ENCODE measurements at places on chromosomes 4 and X.

- no peak for DNase-seq
These were observed 84.7 kb downstream of the PTPN13 start for GRCh38 chr4:86678796-86679195.

- DNase-seq, result no peak
These were observed 301.8 kb upstream of the CTSO start for GRCh38 chr4:156255230-156256007.

- no peak for DNase-seq
These were observed 22.8 kb upstream of the HMX1 start for GRCh38 chr4:8894424-8894816.

GRCh38 chr4:25252230-25253070 is 18.6 kb downstream of the PI4K2B start:
- DNase-seq, result no peak

GRCh38 chr4:40729555-40729954 is 20.2 kb upstream of the NSUN7 start:
- no peak for DNase-seq

DNA sequence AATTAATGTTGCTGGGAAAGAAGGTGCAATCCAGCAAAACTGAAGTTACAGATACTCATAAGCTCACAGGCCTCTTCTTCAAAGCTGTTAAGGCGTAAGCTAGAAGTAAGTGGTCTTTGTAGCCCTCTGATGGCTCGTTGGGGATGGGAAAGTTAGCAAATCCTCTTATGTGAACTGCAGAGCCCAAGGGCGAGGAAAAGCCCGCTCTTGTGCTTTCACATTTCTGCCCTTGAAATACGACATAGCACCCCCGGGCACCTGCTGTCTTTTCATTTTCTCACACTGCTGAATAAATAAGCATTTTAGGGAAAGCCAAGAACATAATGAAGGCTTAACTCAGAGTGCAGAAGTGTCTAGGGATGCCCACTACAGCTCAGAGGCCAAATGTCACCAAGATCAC is 73.1 kb upstream of the SORBS2 start:
- DNase-seq, result no peak

GRCh38 chr4:172826861-172827260 is 341.8 kb upstream of the GALNT7 start:
- no peak for DNase-seq

DNA sequence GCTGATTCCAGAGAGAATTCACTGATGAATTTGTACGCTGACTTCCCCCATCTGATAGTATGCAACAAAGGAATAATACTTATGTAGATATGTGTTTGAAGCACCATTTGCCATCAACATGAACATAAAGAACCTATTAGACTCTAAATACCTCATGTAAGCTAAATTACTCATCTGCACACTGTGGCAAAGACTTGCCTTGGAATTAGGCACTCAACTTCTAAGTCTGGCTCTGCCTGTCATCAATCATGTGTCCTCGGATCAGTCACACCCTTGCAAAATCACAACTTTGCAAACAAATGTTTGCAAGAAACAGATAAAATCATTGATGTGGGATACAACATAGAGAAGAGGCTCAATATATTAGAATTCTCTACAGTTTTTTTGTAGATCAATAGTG is 169.9 kb upstream of the LDB2 start:
- DNase-seq, result no peak

GRCh38 chr4:98202907-98203306 is 58.3 kb upstream of the RAP1GDS1 start:
- DNase-seq, result no peak

- no peak for DNase-seq
These were observed 51.7 kb downstream of the RPGR start for GRCh38 chrX:38275615-38276014.

- no peak for DNase-seq
These were observed 32.8 kb downstream of the VCX2 start for GRCh38 chrX:8138252-8138651.

- DNase-seq, result no peak
These were observed 156.1 kb downstream of the RAPGEF2 start for GRCh38 chr4:159258889-159259560.

GRCh38 chr4:31807036-31807435 is 1086.9 kb downstream of the PCDH7 start:
- no peak for DNase-seq

DNA sequence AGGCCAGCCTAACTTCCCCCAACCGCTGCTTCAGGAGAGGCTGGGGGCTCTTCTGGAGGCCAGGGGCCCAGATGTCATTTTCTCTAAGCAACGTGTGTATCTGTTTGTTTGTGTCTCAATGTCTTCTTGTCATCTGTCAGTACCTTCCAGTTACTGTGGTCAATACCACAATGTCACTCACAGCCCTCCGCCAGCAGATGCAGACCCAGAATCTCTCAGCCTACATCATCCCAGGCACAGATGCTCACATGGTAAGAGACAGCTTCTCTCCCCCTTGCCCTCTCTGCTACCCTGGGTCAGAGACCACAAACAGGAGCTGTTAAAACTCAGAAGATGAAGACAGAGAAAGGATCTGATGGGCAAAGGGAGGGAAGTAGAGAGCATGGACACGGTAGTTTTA is 5.0 kb downstream of the XPNPEP2 start:
- no peak for DNase-seq

DNA sequence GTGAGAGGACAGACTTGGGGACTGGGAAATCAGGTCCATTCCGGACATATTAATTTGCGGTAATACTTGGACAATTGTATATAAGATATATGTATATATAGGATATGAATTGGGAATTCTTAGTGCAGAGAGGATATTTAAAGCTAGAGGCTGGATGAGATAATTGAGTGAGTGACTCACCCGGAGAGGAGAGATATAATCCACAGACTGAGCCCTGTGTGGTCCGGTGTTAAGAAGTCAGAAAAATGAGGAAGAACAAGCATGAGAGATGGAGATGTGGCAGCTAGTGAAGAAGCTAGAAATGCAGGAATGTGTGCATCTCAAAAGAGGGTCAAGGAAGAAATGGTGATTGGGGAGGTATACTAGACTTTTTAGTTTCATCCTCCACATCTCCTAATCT is 336.2 kb downstream of the SLC7A11 start:
- DNase-seq, result no peak

DNA sequence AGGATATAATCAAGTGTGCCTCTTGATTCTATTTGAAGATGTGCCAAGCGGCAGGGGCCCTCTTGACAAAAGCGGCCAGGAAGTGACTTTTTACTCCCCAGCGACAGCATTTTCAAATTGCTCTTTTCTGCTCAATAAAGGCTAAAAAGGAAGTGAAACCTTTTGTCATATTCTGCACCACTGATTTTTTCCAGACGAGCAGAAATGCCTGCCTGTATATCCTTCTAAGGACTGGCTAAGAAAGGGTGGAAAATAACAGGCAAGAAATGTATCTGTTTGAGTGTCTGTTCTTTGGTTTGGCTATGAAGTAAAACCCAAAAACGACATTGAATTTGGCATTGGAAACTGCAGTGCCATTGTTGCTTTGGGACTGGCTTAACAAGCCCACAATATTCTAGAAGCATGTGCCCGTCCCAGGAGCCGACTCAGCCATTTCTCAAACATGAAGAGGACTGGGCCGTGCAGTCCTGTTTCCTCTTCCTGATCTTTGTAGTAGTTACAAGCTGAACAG is 25.4 kb downstream of the TMSB4X start:
- DNase-seq, result no peak

DNA sequence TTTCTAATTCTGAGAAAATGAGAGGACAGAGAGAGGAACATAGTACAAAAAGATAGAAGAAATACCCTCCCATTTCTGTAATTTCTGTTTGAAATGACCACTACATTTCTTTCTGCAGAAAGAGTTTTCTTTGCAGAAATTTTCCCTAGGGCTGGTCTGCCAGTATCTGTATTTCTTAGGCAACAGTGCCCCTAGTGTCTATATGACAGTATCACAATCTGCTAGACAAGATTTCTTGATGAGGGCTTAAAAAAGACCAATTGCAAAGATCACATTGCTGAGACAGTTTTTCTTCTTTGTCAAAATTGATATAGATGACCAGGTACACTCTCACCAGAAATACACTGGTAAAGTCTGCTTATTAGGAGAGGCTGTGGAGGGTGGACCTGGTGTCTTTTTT is 81.0 kb upstream of the ZDHHC15 start:
- DNase-seq, result peak; percentile 1

GRCh38 chrX:22278375-22278774 is 5.7 kb downstream of the CBLL2 start:
- DNase-seq, result no peak

- no peak for DNase-seq
These were observed 8.0 kb downstream of the GPM6B start for GRCh38 chrX:13808865-13809264.

DNA sequence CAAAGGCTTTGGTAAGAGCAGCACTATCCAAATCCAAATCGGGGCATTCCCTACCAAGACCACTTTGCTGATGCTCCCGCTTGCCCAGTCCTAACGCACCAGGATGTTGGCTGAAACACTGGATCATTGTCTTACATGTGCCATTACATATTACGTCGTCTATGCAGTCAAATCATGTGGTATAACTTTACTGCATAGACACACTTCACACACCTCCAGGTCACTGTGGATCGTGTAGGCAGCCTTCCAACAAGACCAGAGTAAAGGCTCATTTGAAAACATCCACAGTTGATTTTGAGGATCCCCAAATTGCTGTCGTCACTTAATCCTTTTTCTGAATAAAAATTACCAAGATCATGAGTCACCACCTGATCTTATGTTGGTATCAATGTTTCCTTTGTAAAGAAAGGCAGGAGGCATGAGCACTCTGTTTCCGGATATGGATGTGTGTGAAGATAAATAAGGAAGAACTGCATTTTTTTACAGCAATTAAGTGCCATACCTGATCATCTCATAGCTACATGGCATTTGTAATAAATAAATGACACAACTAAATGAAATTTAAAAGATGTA is 18.5 kb downstream of the TENM3 start:
- DNase-seq, result no peak

DNA sequence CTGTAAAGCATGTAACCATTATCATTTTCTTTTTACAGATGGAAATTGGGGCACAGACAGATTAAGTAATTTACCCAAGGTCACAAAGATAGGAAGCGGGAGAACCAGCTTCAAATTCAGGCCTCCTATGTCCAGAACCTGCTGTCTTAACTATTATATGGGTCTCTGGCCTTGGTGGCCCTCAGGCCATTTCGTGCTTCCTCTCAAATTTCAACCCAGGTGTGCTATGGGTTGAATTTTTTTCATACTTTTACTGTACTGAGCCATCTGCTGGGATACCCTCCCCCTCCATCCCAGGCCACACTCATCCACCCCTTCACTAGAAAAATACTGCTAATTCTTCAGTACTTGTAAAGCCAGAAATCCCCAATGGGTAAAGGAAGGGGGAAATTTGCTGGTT is 42.3 kb downstream of the KLF3 start:
- DNase-seq, result no peak

DNA sequence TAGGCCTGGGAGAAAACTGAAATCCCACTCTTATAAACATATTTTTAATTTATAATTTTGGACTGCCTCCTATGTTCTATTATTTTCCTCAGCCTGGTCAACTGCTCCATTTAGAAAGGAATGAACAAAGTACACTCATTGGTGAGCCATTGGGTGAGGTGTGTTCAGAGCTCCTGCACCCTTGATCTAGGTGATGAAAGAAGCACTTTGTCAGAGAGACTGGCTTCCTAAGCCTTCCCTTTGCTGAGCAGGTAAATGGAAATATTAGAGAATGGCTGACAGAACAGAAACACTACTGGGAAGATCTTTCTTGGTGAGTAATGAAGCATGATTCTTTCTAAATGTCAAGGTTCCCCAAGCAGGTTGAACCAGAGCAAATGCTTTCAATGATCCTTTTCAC is 19.0 kb upstream of the ARHGAP24 start:
- DNase-seq, result no peak

- DNase-seq, result no peak
These were observed 61.4 kb downstream of the GBA3 start for GRCh38 chr4:22754116-22754515.

GRCh38 chrX:115388879-115389278 is 99.4 kb downstream of the LUZP4 start:
- no peak for DNase-seq

DNA sequence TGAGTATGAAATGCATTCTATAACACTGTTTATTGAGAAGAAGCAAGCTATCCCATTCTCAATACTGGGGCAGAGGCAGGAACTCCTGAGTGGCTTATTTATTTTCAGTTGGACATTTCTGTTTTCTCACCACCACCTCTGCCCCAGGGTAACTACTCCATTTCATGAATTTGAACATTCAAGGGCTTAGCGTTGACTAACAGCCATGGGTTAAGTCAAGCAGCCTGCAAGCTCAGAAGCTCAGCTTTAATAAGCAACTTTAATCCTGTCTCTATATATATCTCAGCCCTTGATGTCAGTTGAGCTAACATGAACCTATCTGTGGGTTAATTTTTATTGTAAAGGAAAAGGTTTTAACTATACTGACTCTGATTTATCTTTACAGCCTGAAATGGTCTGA is 93.8 kb downstream of the MBNL3 start:
- DNase-seq, result no peak

GRCh38 chr4:16079046-16079445 is 4.8 kb downstream of the PROM1 start:
- no peak for DNase-seq

- no peak for DNase-seq
These were observed 77.6 kb downstream of the RASL11B start for GRCh38 chr4:52939739-52940138.

DNA sequence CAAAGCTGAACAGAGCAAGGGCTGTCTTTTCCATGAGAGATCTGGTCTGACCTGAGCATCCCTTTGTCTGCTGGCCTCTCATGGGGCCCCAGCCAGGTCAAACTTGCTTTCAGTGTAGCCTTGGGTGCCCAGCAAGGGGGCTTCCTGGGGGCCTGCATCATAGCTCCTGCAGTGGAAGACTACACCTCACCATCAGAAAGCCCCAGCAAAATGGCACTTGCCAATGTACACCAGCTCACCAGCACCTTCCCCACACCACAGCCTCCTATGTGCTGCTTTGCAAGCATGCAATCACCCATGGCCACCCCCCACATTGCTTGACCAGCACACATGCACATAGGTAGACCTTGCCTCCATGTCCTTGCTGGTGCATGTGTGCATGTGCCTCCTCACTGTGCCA is 1478.1 kb downstream of the FSTL5 start:
- no peak for DNase-seq

GRCh38 chr4:124937993-124938392 is 225.5 kb upstream of the ANKRD50 start:
- DNase-seq, result no peak

DNA sequence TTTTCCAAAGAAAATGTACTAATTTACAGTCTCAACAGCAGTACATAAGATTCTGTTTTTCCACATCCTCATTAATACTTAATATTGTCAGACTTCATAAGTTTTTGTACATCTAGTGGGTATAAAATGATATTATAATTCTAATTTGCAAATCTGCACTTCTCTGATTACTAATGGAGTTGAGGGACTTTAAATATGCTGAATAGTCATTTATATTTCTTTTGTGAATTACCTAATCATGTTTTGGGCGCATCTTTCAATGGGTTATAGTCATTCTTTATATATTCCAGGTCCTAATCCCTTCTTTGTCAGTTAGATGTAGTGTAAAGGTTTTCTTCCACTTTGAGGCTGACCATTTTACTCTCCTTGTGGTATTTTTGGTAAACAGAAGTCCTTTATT is 96.1 kb downstream of the KDR start:
- no peak for DNase-seq

- no peak for DNase-seq
These were observed 11.5 kb downstream of the CTAG1A start for GRCh38 chrX:154596290-154596929.
